ENCODE measurements at places on chromosomes 11 and 22. TPM values are rescaled to one million over a fixed set of nuclear protein-coding genes. Genes with fewer than 3 reads are reported as not detected.

OR5B21 gene
- not detected for total RNA-seq

- no peak for DNase-seq
These were observed 10.8 kb downstream of the ALDH3B2 start for GRCh38 chr11:67663532-67664212.

DNA sequence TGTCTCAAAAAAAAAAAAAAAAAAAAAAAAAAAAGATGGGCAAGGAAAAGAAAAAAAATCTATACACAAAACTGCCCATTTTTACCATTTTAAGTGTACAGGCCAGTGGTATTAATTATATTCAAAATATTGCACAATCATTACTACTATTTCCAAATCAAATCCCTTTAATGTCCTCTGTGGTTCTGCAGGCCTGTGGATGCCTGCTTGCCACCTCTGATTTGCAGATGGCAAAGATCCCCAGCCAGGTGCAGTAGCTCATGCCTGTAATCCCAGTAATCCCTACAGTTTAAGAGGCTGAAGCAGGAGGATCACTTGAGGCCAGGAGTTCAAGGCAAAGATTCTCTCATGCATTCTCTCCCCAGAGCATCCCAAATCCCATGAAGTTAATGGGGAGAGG, 20.2 kb downstream of the RFPL1 start:
- DNase-seq: no peak

- DNase-seq: no peak
These were observed 8.6 kb downstream of the TBCEL start for GRCh38 chr11:121032546-121032945.

HEPHL1 gene
- total RNA-seq: not detected

- DNase-seq: no peak
These were observed 4.4 kb downstream of the ARRB1 start for GRCh38 chr11:75346912-75347647.

- DNase-seq: peak; percentile 80
These were observed 1.2 kb downstream of the ELFN2 start for GRCh38 chr22:37425800-37426705.

PRR33 gene
- total RNA-seq: 4.8 TPM

- DNase-seq: no peak
These were observed 23.5 kb downstream of the PKNOX2 start for GRCh38 chr11:125188021-125188420.

GRCh38 chr11:63369165-63369970, at the start of gene SLC22A9:
SLC22A9 (plus strand) TSS chr11:63369785; CDS start chr11:63370057, 272 bp downstream.
- no peak for DNase-seq

GRCh38 chr11:1297011-1297575, 12.3 kb downstream of the TOLLIP start:
- no peak for DNase-seq

DNA sequence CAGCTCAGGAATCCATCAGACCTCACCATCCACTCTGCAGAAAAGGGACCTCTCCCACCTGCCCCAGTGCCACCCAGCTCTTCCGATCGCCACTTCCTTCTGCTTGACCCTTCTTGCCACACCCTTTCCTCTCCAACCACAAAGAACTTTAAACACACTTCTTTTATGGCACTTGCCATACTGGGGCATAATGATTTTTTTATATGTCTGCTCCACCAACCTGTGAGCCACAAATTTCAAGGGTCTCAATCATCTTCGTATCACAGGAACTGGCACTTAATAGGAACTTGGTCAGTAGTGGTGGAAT, 11.7 kb upstream of the MYH9 start:
- DNase-seq: no peak

PDE3B gene
- 14.8 TPM for total RNA-seq

APOL4 gene
- total RNA-seq: 19.8 TPM

- peak; percentile 54 for DNase-seq
These were observed 2.9 kb upstream of the ABCC8 start for GRCh38 chr11:17479284-17480214.

CREBZF gene
- total RNA-seq: 101 TPM

DNA sequence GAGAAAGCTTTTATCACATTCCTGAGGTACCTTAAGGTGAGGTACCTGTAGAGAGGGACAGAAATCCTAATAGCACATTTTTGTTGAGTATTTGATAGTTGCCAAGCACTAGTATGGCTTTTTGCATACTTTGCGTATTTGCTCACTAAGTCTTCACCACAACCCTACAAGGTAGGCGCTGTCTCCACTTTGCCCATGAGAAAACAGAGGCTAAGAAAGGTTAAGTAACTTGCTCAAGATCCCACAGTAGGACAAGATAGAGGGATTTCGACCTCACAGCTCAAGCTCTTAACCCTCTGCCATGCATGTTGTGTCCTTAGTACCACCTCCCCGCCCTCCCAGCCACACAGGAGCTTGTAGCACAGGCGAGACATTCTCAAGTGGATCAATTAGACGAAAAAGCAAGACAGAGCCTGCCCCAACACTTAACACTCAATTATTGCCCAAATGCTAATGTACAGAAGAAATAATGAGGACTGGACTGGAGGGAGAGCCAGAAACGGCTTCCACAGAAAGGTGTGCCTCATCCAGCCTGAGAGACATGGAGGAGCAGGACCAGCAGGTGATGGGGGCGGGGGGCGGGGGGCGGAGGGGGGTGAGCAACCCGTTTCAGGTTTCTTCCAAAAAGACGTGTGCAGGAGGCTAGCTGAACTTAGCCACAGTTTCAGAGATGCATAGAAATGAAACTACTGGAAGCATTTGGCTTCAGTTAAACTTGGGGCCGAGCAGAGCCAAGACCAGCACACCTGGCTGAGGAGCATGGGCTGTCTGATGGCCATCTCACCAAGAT, 26.7 kb upstream of the CD44 start:
- no peak for DNase-seq

- peak; percentile 83 for DNase-seq
These were observed 533.9 kb upstream of the CCDC90B start for GRCh38 chr11:83819931-83820549.

GRCh38 chr11:110428956-110429730, 605 bp upstream of the FDX1 start:
- DNase-seq: peak; percentile 2

DNA sequence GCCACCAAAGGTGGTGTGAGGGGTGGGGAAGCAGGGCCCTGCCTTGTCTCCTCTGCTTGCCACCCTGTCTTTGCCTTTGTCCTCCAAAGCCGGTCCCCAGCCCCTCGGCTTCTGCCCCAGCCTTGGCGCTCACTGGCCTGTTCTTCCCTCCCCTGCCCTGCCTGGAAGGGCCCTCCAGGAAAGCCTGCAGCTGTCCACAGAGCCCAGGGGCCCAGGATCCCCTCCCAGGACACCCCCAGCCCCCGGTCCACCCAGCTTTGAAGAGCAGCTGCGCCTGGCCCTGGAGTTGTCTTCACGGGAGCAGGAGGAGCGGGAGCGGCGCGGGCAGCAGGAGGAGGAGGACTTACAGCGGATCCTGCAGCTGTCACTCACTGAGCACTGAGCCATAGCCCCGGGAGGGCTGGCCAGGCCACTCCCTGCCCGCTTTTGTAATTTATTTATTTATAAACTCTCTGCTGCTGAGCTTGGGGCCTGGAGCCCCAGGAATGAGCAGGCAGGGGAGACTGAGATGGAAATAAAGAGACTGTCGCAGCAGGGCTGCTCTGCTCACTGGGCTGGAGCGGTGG, 1.3 kb upstream of the SSH3 start:
- peak; percentile 94 for DNase-seq

HPS5 gene
- total RNA-seq: 24.3 TPM

- DNase-seq: no peak
These were observed 4.9 kb downstream of the DAGLA start for GRCh38 chr11:61684870-61685616.

TRIM49 gene
- not detected for total RNA-seq

- no peak for DNase-seq
These were observed 1.2 kb upstream of the DERL3 start for GRCh38 chr22:23840026-23840425.

TMEM25 gene
- total RNA-seq: 24.9 TPM

OR5D13 gene
- total RNA-seq: not detected

DNA sequence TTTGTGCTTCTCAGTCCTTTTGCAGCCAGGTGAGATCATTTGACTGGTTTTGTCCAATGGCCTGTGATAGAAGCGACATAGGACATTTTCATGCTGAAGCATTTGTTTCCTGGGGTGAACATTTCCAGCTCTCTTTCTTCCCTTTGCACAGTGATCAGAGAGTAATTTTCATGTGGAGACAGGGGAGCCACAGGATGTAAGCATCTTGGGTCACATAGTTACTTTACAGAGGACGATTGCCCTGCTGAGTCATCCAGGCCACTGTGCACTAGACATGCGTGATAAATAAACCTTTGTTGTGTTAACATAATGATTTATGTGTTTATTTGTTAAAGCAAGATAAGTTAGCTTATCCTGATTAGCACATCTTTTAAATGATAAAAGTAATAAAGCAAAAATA, 263.5 kb upstream of the CCDC179 start:
- DNase-seq: no peak

GRCh38 chr22:44555046-44555445, 57.0 kb upstream of the RTL6 start:
- DNase-seq: peak; percentile 76

DNA sequence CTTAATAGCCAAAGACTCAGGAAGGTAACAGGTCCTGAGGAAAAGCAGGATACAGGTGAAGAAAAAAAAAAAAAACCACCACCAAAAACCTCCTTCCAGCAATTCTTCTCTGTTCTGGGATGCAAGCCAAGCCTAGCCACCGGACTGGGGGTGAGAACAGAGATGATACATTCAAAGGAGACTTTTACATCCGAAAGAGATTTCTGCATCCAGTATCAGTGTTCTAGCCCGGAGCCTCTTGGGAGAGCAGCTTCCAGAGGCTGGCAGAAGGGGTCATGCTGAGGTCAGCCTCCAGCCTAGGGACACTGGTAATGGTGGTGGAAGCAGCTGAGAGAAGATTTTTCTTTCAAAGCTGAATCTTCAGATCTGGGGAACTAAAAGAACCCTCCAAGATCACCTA, 76.2 kb downstream of the KCNC1 start:
- DNase-seq: peak; percentile 46

OR10AG1 gene
- not detected for total RNA-seq

GRCh38 chr22:43473441-43473840, 61.6 kb downstream of the MPPED1 start:
- no peak for DNase-seq

GRCh38 chr11:108804511-108804910, 139.6 kb downstream of the DDX10 start:
- DNase-seq: peak; percentile 52

SHISA8 gene
- total RNA-seq: not detected

DNA sequence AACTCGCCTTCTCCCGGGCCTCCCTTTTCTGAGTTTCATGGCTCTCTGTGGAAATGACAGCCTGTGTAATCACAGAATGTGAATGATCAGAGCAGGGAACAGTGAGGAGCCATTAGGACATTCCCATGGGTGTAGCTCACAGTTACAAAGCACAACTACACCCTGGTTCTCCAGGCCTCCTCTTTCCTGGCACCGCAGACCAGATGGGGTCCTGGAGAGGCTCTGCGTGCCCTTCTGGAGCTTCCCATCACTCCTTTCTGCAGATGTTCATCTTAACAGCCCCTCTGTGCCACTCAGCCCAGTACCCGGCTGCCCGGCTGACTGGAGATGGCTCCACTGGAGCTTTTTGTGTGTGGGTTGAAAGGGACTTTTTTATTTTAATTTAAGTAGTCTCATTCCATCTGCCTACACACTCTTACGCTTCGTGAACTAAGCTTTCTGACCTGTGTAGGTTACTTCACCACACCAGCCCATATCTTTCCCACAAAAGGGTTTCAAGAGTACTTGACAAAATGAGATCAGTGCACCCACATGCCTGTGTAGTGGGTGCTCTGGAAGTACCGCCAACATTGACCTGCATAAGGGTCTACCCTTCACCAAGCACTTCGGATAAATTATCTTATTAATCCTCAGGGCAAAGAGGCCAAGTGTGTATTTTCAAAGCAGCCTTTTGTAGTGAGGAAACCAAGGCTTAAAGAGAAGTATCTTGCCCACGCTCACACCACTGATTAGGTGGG, 29.8 kb downstream of the SREBF2 start:
- no peak for DNase-seq

FREY1 gene
- not detected for total RNA-seq

SESN3 gene
- 135 TPM for total RNA-seq

FDXACB1 gene
- 3.7 TPM for total RNA-seq

CD59 gene
- 270 TPM for total RNA-seq

DNA sequence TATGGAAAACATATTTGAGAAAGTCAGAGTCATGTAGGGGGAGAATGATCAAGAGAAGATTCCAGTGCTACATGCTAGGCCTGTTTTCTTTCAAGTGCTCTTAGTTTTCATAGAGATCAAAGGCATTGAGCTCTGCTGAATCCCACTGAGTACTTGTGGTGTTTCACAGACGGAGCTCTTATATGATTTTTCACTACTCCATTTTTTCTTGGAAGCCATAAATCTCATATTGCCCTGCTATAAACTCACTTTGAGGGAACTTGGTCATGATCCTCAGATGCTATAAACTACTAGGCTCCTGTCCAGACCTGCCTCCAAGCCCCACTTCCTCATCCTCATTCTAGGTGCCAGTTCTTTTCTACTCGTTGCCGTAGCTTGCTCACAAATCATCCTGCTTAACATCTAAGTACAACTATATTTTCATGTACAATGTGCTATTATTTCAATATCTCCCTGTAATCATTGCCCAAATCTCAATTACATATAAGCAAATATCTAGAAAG, 180.8 kb upstream of the CCDC179 start:
- no peak for DNase-seq

RAG2 gene
- 0.21 TPM for total RNA-seq

DNA sequence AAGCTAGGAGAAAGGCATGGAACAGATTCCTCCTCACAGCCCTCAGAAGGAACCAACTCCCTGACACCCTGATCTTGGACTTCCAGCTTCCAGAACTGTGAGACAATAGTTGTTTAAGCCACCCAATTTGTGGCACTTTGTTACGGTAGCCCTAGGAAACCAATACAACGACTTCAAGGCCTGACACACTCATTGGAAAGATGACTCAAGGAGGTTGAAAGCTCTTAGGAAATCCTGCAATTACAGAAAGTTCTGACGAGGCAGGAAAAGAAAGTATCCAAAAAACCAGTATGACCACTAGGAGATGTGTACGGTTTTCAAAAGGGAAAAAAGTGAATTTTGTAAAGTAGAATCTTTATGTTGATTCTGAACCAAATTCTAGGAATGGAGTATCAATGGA, 161.4 kb downstream of the SWAP70 start:
- no peak for DNase-seq

Data from tongue (tissue), 3 donors.